ENCODE measurements at places on chromosomes 11 and 22.

GRCh38 chr11:95939091-95939490 lies 15.2 kb upstream of the MTMR2 start:
- DNase-seq: no peak

GRCh38 chr11:68890490-68891231 lies 13.0 kb downstream of the MRPL21 start:
- DNase-seq: no peak

- no peak for DNase-seq
These were observed 215.0 kb downstream of the ST3GAL4 start for GRCh38 chr11:126570489-126570888.

GRCh38 chr11:36062796-36063365 lies 119.0 kb downstream of the LDLRAD3 start:
- peak; percentile 90 for DNase-seq

DNA sequence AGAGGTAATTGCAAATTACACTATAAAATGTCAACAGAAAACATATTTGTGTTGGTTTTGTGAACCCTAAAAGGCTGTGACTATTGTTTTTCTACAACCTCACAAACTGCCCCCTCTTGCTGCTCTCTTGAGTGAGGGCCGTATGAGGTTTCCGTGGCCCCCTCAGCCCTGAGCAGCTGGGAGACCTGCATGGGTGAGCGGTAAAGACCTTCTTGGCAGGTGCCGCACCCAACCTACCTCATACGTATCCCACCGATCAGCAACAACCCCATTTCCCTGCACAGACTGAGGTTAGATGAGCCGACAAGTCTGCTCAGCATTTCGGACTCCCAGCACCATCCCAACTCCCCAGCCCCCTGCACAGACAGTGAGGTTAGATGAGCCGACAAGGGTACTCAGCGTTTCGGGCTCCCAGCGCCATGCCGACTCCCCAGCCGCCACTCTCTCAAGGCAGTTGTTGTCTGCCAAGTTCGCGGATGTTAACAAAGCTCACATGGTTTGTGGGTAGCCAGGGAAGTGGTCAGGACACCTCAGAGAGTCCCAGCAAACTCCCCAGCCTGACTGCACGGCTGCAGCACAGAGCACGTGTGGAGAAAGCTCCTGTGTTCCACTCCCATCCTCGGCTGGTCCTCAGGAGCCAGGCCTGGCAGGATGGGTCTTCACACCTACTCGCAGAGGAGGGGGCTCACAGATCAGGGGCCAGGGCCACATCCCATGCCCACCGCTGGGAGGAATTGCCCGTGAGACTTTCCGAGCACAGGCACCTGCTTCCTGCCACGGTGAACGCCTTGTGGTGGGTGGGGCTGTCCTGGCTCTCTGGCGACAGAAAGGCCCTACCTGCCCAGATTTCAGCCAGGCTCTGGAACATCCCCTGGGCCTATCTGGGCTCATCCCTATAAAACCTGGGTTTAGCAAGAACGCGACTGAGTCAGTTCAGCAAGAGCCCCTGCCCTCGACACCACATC lies 502.9 kb downstream of the BRD1 start:
- no peak for DNase-seq

GRCh38 chr11:120146413-120147093 lies 8.6 kb upstream of the TRIM29 start:
- DNase-seq: no peak

- peak; percentile 23 for DNase-seq
These were observed 17.9 kb downstream of the MICAL2 start for GRCh38 chr11:12128301-12128751.

- DNase-seq: no peak
These were observed 32.3 kb downstream of the TPBGL start for GRCh38 chr11:75272821-75273301.

- no peak for DNase-seq
These were observed 30.6 kb downstream of the PAX6 start for GRCh38 chr11:31780480-31780971.
